ENCODE measurements at places on chromosomes 7 and 10. TPM values are rescaled to one million over a fixed set of nuclear protein-coding genes. Genes with fewer than 3 reads are reported as not detected.

DNA sequence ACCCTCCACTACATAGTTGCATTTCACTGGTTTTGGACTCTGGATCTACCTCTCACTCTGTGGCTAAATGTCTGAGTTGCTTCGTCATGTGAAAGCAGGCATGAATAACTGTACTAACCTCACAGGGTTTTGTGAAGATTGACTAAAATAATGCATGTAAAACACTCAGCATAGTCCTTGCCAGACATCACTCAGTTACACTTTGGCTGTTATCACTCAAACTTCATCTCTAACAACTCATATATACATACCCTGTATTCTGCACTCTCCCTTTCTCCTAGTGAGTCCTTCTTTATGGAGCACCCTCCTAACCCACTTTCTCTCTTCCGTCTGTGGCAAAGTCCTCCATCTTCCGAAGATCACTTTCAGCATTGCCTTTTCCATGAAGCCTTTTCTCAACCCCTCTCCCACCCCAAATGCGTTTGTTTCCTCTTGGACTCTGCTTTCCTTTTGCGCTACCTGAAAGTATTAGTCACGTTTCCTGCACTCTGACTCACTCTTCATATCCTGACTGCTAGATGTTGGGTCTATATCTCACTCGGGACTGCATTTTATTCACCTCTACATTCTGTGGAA, 72.6 kb downstream of the OSBPL3 start:
- no peak for ATAC-seq

Gene FBXO24
- total RNA-seq = 0.33 TPM

Gene FRMPD2
- 1.7 TPM for total RNA-seq

DNA sequence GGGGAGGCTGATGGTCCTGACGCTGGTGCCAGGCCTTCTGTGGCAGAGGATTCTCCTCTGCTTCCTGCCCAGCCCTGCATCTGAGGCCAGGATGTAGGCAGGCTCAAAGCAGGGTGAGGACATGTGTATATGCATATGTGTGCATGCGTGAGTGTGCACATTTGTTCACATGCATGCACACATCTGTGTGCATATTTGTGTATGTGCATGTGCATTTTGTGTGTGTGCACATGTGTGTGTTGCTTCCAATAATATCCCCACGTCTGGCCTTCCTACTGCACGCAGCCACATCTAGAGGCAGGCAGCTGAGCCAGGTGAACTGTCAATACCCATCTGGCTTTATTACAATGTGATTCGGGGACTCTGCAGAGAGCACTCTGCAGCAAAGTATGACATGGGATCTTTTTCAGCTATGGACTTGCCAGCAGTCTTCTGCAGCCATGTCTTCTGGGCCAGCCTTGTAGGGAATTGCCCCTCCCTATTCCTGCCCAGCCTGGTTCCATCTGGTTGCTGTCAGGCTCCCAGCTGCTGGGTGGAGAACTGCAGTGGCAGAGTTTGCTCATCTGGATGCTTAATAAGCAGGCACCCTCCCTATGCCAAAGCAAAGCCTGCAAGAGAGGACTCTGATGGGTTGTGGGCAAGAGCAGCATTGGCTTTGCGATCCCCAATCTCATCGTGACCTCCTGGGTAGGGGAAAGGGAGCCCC, 140.7 kb downstream of the PFKFB3 start:
- ATAC-seq = peak; percentile 32

Gene TLL2
- 1.2 TPM for total RNA-seq

DNA sequence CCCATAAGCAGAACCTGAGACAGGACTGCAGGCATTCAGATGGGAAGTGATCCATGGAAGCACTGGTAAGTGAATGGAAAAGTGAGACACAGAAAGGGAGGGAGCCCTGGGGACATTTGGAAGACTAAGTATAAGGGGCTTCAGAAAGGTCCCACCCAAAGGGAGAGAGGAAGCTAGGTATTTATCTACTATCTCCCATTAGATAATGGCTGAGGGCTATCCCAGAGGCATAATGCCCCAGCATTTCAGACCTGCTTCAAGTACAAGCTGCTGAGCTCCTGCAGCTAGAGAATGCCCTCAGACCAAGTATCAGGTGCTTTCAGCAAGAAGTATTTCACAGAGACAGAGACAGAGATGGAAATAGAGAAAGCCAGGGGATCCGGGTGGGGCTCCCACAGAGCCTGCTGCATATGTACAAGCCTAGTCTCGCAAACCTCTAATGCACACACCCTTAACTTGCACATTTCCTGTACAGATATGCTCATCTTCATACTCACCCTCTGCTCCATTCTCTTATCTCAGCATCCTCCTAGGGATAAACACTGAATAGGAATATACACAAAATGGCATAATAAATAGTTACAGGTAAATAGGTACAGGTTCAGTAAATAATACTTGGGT, 20.2 kb downstream of the KDM7A start:
- peak; percentile 100 for ATAC-seq

GRCh38 chr10:2212244-2212834, 475.0 kb upstream of the ADARB2 start:
- no peak for ATAC-seq

DNA sequence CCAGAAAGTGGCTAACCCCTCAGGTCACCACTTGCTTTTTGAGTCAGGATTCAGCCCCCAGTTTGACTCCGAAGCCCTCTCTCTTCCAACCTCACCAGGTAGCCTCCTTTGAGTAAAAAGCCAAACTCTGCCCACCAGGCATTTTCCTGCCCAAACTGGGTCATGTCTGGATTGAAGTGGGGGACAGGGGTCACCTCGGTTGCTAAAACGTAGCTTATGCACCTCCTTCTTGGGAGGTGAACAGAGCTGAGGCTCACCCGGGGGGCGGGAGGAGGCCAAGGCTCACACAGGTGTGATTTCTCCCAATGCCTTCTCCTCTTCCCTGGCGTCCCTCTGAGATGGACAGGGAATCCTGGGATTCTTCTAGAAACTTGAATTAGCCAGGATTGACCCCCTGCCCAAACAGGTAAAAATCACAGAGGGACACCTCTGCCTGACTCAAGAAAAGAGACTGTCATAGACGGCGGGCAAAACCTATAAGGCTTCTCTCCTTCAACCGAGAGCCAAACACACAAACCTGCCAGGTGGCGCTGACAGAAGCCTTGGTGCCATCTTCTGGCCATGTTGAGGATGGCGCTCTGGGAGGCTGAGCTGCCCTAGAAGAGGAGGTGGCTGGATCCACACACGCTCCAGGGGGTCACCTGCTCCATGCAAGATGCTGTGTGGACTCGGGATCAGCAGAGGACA, 51.6 kb downstream of the PRLHR start:
- peak; percentile 90 for ATAC-seq

Gene PAPSS2
- total RNA-seq = 13.5 TPM

Gene EN2
- total RNA-seq = 1.7 TPM

DNA sequence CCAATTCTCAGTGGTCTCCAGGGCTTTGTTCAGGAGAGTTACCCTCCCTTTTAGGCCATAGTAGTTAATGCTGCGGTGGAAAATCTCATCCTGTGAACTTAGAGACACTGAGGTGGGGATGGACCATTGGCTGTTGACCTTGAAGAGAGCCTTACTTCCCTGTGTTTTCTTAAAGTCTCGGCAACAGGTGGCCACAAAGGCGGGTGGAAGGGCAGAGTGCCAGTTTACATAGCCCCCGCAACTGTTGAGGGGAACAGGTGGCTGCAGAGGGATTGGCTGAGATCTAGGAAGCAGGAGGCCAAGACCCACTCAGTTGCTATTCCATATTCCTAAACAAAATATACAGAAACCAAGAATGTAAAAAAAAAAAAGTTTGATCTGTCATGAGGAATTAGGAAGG, 160.6 kb downstream of the ST7 start:
- ATAC-seq = no peak

GRCh38 chr7:107668296-107668695, 7.7 kb downstream of the SLC26A4 start:
- ATAC-seq = no peak

Gene CTAGE6
- total RNA-seq = 0.55 TPM

- no peak for ATAC-seq
These were observed 31.2 kb downstream of the BTBD16 start for GRCh38 chr10:122302315-122302714.

Gene VENTX
- total RNA-seq = 0.10 TPM

DNA sequence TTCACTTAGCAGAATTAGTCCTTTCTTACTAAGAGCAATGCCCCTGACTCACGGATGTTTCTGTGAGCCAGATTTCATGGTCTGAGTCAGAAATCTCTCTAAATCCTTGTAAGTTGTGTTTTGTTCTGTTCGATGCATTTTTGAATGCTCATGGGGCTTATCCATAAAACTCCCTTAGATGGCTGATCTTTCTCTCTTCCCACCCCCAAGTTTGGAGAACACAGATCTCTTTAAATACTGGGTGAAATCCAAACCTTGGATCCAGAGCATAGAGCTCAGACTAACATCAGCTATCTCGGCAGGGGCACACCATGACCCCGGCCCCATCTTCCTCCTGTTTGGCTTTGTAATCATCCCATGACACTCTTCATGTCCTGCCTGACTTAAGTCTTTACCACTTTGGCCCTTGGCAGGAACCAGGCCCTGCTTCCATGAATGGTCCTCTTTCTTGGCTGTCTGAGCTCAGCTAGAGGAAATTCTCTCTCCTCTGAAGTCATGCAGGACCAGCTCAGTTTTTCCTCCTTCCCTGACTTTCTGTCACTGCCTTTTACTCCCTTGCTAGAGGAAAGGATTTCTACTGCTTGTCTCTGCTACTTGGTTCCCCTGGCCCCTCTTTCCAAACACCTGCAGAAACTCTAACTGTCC, 120.4 kb upstream of the RAB11FIP2 start:
- ATAC-seq = no peak

Gene FOXP2
- total RNA-seq = 4.2 TPM

Gene SLC16A9
- total RNA-seq = 33.4 TPM

DNA sequence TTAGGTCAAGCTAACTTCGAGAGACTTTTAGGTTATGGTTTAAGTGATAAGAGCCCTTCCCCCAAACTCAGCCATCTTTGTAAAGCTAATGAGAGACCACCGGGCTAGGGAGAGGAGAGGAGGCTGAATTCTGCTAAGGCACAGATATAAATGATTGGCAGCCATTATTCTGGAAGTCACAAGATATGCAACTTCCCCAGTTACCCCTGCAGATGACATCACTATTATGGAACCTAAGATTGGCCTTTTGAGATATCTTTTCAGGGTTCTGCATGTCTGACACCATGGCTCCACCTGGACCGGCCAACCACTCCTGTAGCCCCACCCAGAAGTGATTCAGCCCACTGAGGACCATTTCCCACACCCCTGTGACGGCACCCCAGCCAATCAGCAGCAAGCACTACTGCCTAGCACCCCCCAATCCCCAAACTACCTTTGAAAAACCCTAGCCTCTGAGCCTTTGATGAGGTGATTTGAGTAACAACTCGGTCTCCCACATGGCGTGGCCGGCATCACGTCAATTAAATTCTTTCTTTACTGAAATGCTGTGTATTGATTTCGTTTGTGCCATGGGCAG, 14.4 kb downstream of the VIPR2 start:
- ATAC-seq = no peak

Gene LLCFC1
- total RNA-seq = 0.53 TPM

DNA sequence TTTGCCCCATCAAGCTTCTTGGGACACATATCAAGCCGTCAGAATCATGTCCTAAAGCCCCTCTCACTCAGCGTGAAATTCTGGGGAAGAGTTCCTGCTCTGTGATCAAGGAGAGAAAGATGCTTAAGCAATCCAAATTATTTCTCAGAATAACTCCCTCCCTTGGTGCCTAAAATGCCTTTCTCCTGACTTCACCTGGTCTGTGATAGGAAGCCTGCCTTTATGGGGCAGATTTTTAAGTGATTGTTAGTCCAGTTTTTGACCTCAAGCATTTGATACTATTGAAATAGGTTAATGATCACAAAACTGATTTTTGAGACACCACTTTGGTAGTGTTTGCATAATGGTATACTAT, 76.4 kb upstream of the MAGI2 start:
- ATAC-seq = no peak

GRCh38 chr10:60975716-60976115, 31.7 kb upstream of the RHOBTB1 start:
- no peak for ATAC-seq

DNA sequence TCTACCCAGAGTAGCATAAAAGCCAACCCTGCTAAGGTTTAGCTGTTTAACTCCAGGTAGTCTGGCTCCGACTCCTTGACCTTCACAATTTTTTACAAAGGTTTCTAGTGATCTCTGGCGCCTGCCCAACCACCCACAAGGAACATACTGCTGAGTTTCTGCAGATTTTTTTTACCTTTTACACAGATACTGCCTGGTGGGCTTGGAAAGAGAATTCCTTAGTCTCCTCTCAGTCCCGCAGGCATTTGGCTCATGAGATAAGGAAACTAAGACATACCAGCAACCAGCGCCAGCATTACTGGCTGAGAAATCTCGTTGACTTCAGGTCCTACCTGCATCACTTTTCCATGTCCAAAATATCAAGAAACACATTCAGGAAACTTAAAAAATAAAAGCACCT, 51.1 kb upstream of the LYZL1 start:
- no peak for ATAC-seq

GRCh38 chr10:6056411-6057135, 5.6 kb downstream of the IL2RA start:
- ATAC-seq = no peak

Data from motor neuron (in vitro differentiated cells).